Stimulated activated CD4-positive, alpha-beta T cell treated with anti-CD3 and anti-CD28 coated beads, TNF-alpha, amount 100 ng/mL, for 48 hours (primary cell): ENCODE measurements at places on chromosomes 5 and 9.

- no peak for DNase-seq
Observed at GRCh38 chr9:2134391-2134790, 119.2 kb downstream of the SMARCA2 start.

DNA sequence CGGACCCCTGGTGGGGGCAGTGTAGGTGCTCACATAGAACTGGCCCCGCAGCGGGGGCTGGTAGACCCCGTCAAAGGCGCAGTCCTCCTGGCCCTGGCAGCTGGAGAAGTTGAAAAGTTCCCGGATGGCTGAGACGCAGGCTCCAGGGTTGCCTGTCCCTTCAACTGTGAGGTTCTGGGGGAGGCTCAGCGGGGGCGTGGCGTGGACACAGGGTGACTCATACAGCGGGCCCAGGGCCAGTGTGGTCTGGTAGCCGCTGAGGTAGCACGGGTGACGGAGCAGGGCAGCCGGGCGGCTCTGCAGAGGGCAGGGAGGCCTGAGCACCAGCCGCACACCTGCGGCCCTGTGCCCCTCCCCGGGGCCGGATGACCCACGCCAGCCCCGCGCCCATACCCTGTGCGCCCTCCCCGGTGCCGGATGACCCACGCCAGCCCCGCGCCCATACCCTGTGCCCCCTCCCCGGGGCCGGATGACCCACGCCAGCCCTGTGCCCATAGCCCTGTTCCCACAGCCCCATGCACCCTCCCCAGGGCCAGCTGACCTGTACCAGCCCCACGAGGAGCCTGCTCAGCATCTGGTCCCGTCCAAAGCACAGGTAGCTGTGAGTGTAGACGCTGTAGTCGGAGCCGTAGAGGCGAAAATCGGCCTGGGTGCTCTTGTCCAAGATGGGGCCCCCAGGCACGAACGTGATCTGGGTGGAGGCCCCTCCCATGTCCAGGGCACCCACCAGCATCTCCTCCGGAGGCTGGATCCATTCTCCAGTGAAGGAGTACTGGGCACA is 5.0 kb downstream of the ENTPD8 start:
- no peak for DNase-seq

DNA sequence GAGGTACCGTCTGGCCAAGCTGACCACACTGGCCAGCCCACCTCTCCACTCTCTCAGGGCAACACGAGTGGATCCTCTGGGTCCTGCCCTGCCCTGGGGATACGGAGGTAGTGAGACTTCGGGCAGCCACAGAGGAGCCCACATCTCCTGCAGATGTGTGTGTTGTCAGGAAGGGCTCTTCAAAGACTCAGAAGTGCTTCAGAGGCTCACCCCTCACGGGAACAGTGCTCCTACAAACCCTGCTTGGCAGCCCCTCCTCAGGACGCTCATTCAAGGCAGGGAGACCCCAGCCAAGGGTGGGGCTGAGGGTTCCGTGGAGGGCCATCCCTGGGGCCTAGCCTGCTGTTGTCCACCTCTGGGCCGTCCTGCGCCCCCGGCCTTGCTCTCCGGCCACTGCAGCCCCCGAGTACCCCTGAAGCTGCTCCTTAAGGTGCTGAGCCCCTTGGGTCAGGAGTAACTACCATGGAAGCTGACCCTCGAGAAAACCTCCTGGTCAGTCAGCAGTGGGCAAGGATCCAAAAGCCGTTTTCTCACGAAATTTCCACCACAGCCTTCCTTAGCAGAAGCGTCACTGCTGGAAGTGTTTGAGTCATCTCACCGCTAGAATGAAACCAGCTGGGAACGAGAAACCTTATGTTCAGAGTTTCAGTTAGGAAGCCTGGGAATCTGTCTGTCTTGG is 23.2 kb upstream of the LRRC14B start:
- DNase-seq: no peak

- DNase-seq: peak; percentile 30
Observed at GRCh38 chr9:22052376-22052945, 43.4 kb upstream of the CDKN2B start.

DNA sequence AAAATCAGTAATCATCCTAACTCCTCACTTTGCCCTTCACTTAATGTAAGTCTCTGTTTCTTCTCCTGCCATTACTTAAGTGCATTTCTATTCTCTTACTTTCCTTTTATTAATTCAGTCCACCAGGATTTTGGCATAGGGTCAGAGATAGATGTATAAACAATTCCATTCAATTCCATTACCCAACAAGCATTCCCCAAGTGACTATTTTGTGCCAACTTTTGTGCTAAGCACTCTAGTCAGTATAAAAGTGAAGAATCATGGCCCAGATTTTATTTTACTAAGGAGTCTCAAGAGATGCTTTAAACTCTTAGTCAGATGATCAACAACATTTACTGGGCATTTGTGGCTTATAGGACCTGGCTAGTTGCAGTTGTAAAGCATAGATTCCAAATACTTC is 159.3 kb downstream of the DMAC1 start:
- no peak for DNase-seq

DNA sequence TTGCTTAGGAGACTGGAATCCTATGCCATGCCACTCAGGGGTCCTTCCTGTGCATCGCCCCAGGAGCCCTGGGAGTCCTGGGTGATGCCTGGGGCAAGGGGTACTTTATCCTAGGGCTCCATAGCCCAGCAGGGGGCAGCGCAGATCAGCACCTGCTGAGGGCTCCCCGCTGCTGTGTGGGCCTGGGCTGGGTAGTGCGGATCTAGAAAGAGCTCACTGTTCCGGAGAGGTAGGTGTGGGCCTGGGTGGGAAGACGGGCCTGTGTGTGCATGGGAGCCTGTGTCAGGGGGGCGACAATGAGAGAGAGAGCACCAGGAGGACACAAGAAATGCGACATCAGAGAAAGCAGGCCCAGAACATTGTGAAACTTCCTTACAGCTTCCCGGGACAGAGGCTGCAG is 11.4 kb upstream of the DAB2IP start:
- DNase-seq: peak; percentile 15

GRCh38 chr9:21395778-21396717 is 10.8 kb upstream of the IFNA2 start:
- peak; percentile 63 for DNase-seq

- DNase-seq: no peak
Observed at GRCh38 chr5:134582281-134582680, 50.3 kb downstream of the SAR1B start.

GRCh38 chr5:122515709-122516431 is 203.8 kb downstream of the SNCAIP start:
- DNase-seq: no peak
